ENCODE measurements at places on chromosomes 6 and 20.

DNA sequence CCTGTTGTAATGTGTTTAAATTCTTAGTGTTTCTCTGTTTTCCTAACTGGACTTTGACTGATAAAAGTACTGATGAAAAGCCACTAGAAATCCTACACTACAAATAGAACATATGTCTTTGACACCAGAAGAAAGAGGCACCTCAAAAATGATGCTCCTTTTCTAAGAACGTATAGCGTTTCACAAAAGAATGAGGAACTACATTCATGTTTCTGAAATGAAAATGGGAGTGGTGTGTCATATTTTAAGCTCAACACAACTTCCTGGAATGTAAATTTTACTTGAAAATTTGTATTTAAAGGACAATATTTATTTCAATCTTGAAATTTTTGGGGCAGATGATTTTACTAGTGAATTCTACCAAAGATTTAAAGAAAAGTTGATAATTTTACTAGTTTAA lies 35.3 kb downstream of the KIAA0408 start:
- DNase-seq = no peak
- no peak overlapping the region for H3K4me3 ChIP-seq
- H3K27me3 ChIP-seq = no peaks in the 10 kb centered on the region
- H3K27ac ChIP-seq = peak overlapping the region; percentile 87

- no peaks in the 10 kb centered on the region for H3K27me3 ChIP-seq
- H3K4me3 ChIP-seq = no peak overlapping the region
- peaks cover 4% of the 10 kb centered on the region for H3K36me3 ChIP-seq
- DNase-seq = no peak
Measured at GRCh38 chr6:1872649-1873131, 263.0 kb downstream of the FOXC1 start.

DNA sequence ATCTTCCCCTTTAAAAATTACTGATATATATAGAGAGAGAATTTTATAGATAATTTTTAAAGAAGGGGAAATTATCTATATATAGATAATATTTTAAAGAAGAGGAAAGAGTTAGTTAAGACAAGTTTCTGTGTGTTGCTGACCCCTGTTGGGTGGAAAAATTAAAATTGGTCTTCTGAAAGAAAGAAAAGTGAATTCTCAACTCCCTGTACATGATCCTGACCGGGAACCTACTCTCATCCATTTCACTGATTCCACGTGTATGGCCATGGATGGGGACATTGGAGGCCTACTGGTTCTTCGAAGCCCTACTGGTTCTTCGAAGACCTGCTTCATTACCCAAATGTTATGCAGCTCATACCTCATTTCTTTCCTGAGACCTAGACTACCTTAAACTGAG lies 53.0 kb upstream of the TCF21 start:
- H3K27ac ChIP-seq = no peak overlapping the region
- H3K27me3 ChIP-seq = peaks cover 36% of the 10 kb centered on the region
- peaks cover 9% of the 10 kb centered on the region for H3K4me1 ChIP-seq
- no peaks in the 10 kb centered on the region for H3K36me3 ChIP-seq

GRCh38 chr20:58330687-58331086 lies 21.2 kb downstream of the RAB22A start:
- peaks cover 18% of the 10 kb centered on the region for H3K36me3 ChIP-seq
- peaks cover 34% of the 10 kb centered on the region for H3K4me1 ChIP-seq
- H3K4me3 ChIP-seq = no peak overlapping the region
